ENCODE measurements at places on chromosomes 6 and 20.

GRCh38 chr6:2826131-2826530 is 15.5 kb downstream of the SERPINB1 start:
- no peak for DNase-seq

DNA sequence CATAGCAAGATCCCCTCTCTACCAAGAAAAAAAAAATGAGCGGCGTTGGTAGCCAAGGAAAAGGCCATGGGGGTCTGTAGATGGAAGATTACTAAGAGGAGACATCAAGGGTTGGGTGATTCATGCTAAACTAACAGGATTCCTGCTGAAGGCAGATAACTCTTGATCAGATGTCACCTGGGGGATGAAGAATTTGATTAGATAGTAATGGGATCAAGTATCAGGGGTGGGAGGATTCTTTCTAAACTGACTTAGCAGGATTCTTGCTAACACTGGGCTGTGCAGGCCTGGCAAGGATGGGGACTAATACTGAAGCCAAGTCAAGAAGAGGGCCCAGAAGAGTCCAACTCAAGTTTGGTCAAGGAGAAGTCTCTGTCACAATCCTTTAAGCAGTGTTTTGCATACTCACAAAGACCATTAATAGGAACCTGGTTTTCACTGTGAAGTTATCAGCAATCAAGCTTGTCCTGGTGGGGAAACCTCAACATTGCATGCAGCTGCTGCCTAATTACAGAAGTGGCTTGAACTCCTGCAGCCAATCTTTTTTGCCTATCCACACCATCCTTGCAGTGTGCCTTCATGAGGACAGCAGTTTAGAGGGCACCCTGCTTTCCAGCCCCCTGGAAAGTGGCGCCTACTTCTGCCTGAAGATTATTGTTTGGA is 61.3 kb downstream of the ANKRD6 start:
- DNase-seq = peak; percentile 15

- DNase-seq = no peak
Observed at GRCh38 chr6:170182781-170183120, 108.1 kb downstream of the DLL1 start.

- peak; percentile 76 for DNase-seq
Observed at GRCh38 chr20:45100563-45101245, at the start of gene KCNS1. Gene KCNS1 (minus strand): TSS chr20:45101127. CDS start chr20:45099236, 1,891 bp downstream.

DNA sequence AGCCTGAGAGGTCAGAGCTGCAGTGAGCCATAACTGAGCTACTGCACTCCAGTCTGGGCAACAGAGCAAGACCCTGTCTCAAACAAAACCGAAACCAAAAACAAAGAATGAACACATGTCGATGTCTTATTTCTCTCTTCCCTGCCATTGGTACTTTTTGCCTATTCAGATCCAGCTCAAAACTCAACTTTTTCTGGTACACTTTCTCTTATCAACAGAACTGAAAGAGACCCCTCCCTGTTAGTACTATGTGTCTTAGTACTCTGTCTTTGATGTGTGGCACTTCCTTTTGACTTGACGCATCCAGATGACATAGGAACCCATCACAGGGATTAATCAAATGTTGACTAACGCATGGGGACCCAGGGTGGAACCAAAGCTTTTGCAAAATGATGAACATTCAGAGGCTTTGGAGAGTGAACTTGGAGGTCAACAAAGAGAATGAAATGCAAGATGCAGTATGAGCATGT is 44.8 kb downstream of the AKAP12 start:
- no peak for DNase-seq

GRCh38 chr20:49179368-49180277 is 8.5 kb downstream of the STAU1 start:
- DNase-seq = no peak

DNA sequence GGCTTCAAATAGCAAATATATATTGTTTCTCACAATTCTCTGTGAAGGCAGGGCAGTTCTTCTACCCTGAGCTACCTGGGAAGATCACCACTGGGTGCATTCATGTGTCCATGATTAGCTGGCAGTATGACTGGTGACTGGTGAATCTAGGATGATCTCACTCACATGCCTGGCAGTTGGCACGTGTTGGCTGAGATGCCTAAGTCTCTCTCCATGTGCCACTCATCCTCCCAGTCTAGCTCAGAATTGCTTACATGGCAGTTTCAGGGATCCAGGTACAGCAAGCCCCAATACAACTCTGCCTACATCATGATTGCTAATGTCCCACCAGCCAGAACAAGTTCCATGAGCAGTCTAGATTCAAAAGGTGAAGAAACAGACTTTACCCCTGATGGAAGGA is 346.8 kb upstream of the CNR1 start:
- DNase-seq = no peak

- DNase-seq = no peak
Observed at GRCh38 chr6:105504706-105505105, 101.8 kb upstream of the PREP start.

Data from NB4 (cell line).